T-helper 17 cell (primary cell): ENCODE measurements at places on chromosomes 11 and 22. TPM values are rescaled to one million over a fixed set of nuclear protein-coding genes. Genes with fewer than 3 reads are reported as not detected.
A peak's percentile ranks its signal among the peaks of the same experiment; 100 is the strongest.

DNA sequence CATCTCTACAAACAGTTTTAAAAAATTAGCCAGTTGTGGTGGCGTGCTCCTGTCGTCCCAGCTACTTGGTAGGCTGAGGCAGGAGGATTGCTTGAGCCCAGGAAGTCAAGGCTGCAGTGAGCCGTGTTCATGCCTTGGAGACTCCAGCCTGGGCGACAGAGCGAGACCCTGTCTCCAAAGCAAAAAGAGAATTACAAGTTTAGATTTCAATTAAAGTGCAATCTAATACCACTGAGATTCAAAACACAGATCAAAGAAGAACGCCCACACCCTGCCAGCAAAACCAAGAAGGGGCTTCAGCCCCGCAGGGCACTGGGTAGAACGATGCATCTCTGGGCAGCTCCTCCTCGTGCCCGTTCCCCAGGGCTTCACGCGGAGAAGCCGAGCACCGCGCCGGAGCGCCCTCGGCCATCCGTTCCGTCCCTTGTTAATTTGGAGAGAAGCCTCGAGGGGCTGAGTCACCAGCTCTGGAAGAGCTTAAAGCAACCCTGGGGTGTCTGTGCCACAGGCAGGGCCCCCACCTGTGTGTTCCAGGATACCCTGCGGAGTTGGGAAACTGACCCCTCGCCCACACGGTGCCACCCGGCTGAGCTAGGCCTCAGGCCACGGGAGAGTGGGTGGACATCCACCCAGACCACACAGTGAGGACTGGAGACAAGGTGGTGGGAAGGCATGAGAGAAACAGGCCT lies 47.0 kb downstream of the AP2A2 start:
- no peak overlapping the region for H3K4me3 ChIP-seq
- H3K36me3 ChIP-seq, result peaks cover 7% of the 10 kb centered on the region
- H3K4me1 ChIP-seq, result peaks cover 19% of the 10 kb centered on the region
- no peak for DNase-seq

- no peaks in the 10 kb centered on the region for H3K36me3 ChIP-seq
- H3K27me3 ChIP-seq, result peaks cover 6% of the 10 kb centered on the region
- H3K4me1 ChIP-seq, result peaks cover 13% of the 10 kb centered on the region
These were observed 33.7 kb upstream of the SMPD1 start for GRCh38 chr11:6356503-6357055.

GRCh38 chr11:77471558-77472193 lies 2.2 kb downstream of the PAK1 start:
- H3K36me3 ChIP-seq, result peaks cover 7% of the 10 kb centered on the region
- peak overlapping the region; percentile 96 for H3K27ac ChIP-seq
- H3K4me1 ChIP-seq, result peaks cover 14% of the 10 kb centered on the region

DNA sequence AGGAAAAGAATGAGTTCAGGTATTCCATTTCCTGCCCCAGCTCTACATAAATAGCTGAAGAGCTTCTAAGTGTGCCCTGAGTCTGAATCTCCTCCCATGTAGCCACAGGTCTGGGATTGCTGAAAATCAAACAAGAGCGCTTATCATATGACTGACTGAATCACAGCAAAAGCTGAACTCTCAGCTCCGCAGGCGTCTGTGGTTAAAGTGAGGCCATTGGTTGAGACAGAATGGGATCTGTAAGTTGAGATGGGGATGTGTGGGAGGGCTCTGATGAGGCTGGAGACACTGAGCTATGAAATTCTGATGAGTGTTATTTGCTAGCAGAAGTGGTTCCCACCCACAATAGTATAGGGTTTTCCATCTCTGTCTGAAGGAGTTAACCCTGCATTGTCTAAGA lies 637.0 kb downstream of the OPCML start:
- H3K4me3 ChIP-seq, result no peak overlapping the region
- H3K4me1 ChIP-seq, result no peaks in the 10 kb centered on the region
- H3K27me3 ChIP-seq, result peaks cover 6% of the 10 kb centered on the region
- DNase-seq, result no peak

GRCh38 chr11:36053862-36054261 lies 110.0 kb downstream of the LDLRAD3 start:
- DNase-seq, result no peak
- peaks cover 25% of the 10 kb centered on the region for H3K27me3 ChIP-seq
- H3K36me3 ChIP-seq, result no peaks in the 10 kb centered on the region
- no peaks in the 10 kb centered on the region for H3K4me1 ChIP-seq

DNA sequence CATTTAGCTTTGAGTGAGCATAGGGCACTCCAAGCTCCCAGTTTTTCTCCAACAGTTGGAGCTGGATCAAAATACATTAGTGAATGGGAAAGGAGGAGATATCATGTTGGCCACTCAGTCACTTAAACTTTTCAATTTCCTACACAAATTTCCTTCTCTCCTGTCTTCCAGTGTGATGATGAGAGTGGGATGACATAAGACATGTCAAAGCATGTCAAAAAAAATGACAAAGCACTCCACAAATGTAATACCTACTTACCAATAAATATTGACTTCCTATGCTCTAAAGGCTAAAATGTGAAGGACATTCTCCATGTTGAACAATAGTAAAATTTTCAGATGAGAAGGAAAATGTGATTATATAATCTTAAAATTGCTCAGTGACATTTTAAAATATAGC lies 1.5 kb upstream of the GRM5 start:
- no peaks in the 10 kb centered on the region for H3K36me3 ChIP-seq
- H3K27me3 ChIP-seq, result peaks cover 34% of the 10 kb centered on the region
- H3K4me1 ChIP-seq, result no peaks in the 10 kb centered on the region
- H3K27ac ChIP-seq, result no peak overlapping the region

DNA sequence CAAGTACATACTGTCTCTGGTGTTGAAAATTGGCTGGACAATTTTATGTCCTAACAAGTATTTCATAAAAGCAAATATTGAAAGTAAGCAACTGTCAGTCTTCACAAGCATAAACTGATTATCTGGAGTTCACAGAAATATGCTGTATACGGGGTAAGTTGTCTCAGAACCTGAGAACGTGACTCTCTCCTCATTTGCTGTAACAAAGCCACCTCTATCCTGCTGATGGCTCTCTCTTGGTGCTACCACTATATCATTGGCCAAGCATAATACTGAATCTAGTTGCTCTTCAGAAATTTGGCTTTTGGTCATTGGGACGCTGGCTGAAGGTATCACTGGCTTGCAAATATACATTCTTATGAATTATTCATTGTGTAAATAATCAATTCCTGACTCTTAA lies 1078.0 kb downstream of the LRRC4C start:
- DNase-seq, result no peak
- no peak overlapping the region for H3K27ac ChIP-seq
- no peak overlapping the region for H3K4me3 ChIP-seq
- H3K36me3 ChIP-seq, result no peaks in the 10 kb centered on the region

- H3K27ac ChIP-seq, result no peak overlapping the region
- no peak overlapping the region for H3K4me3 ChIP-seq
- H3K36me3 ChIP-seq, result peaks cover 2% of the 10 kb centered on the region
- H3K27me3 ChIP-seq, result no peaks in the 10 kb centered on the region
These were observed 9.3 kb downstream of the WBP2NL start for GRCh38 chr22:42007922-42008321.

DNA sequence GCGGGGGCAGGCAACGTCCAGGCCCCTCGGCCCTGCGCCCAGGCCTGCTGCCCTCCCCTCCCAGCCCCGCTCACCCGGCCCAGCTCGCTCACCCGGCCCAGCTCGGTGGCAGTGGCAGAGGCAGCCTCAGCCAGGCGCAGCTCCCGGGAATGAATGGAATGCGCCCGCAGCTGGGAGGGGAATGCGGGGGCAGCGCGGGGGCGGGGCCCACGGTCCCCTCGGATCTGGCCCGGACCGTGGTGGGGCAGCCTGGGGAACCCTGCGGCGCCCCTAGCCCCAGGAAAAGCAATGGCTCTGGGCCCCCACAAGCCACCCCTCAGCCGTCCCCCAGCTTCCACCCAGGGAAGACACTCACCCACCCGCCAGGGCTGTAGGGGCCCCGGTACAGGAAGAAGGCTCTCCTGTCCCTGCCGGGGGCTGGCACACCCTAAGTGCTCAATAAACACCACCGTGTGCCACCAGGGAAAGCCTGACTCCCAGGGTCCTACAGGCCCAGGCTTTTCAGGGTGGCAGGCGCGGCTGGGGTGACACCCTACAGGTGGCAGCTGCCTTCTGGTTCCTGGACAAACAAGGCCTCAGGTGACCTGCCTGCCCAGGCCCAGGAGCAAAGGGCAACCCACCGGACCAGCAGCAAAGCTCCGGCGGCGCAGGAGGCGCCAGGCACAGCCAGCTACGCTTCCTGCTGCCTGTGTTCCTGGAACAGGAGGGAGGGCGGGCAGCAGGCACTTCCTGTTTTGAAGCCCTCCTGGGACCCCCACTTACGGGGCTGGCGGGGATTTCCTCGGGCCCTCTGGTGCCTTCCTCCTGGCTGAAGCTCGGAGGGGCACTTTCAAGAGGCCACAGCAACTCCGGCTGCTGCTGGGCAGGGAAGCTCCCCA lies 13.8 kb downstream of the PLXNB2 start:
- H3K36me3 ChIP-seq, result peaks cover 2% of the 10 kb centered on the region
- H3K27me3 ChIP-seq, result peaks cover 39% of the 10 kb centered on the region
- no peak overlapping the region for H3K4me3 ChIP-seq

GRCh38 chr11:121841487-121842191 lies 274.4 kb downstream of the BLID start:
- DNase-seq, result no peak
- no peaks in the 10 kb centered on the region for H3K4me1 ChIP-seq
- no peaks in the 10 kb centered on the region for H3K36me3 ChIP-seq
- no peak overlapping the region for H3K27ac ChIP-seq

DNA sequence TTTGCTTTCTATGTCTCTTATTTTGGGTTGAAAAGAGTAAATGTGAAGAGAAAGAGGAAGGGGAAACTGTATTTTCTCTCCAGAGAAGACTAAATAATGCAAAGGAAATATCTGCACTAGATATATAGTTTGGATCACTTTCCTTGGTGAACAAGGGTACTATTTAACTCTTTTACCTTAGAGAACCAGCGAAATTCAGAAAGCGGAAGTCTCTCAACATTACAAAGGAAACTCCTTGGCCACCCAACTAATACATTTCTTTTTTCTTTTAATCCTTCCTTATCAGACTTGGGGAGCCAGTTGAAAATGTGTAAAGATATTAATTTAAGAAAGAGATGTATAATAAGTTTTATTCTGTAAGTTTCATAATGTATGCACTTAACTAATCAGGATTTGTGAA lies 64.2 kb downstream of the SESN3 start:
- H3K27ac ChIP-seq, result no peak overlapping the region
- no peak for DNase-seq
- H3K36me3 ChIP-seq, result no peaks in the 10 kb centered on the region
- H3K4me1 ChIP-seq, result peaks cover 9% of the 10 kb centered on the region
- H3K27me3 ChIP-seq, result no peaks in the 10 kb centered on the region

- peaks cover 22% of the 10 kb centered on the region for H3K27me3 ChIP-seq
- H3K4me1 ChIP-seq, result peaks cover 4% of the 10 kb centered on the region
- no peak overlapping the region for H3K27ac ChIP-seq
- H3K4me3 ChIP-seq, result peak overlapping the region; percentile 66
- H3K36me3 ChIP-seq, result no peaks in the 10 kb centered on the region
These were observed 25.3 kb downstream of the DUSP8 start for GRCh38 chr11:1546536-1547466.

DNA sequence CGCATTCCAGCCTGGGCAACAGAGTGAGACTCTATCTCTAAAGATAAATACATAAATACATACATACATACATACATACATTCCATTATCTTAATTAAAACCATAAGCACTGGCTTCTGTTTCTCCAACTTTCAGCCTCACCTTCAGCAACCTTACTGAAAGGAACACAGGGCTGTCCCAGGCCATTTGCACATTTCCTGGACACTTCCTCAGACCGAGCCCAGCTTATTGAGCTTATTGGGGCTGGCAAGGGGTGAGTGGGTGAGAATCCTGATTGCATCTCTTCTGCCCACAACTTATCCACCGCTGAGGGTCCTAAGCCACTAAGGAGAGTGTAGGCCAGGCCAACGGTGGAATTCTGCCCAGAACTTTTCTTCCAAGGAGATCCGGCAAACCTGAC lies 16.5 kb upstream of the LRP5 start:
- peaks cover 2% of the 10 kb centered on the region for H3K4me1 ChIP-seq
- H3K27ac ChIP-seq, result peak overlapping the region; percentile 43
- H3K4me3 ChIP-seq, result no peak overlapping the region
- no peaks in the 10 kb centered on the region for H3K36me3 ChIP-seq
- H3K27me3 ChIP-seq, result peaks cover 8% of the 10 kb centered on the region
- no peak for DNase-seq

- DNase-seq, result peak; percentile 14
- peaks cover 36% of the 10 kb centered on the region for H3K4me1 ChIP-seq
- H3K27ac ChIP-seq, result peak overlapping the region; percentile 86
- no peak overlapping the region for H3K4me3 ChIP-seq
- H3K36me3 ChIP-seq, result peaks cover 8% of the 10 kb centered on the region
These were observed 47.5 kb upstream of the SCUBE2 start for GRCh38 chr11:9138612-9139579.

DNA sequence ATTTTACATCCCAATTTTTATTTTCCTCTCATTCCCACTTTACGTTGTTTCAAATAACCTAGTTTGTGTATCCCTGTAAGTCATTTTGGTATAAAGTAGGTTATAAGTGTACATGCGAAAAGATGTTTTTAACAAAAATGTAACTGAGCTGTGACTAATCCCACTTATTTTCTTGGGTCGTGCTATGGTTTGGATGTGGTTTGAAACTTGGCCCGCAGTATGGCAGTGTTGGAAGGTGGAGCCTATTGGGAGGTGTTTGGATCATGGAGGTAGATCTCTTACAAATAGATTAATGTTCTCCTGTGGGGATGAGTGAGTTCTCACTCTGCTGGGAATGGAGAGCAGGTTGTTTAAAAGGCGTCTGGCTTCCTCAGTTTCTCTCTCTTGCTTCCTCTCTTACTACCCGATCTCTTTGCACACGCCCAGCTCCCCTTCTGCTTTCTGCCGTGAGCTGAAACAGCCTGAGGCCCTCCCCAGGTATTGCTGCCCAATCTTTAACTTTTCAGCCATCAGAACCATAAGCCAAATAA lies 7.2 kb downstream of the RPL27A start:
- no peaks in the 10 kb centered on the region for H3K27me3 ChIP-seq
- peak overlapping the region; percentile 94 for H3K4me3 ChIP-seq
- no peak for DNase-seq
- peak overlapping the region; percentile 97 for H3K27ac ChIP-seq
- H3K4me1 ChIP-seq, result peaks cover 37% of the 10 kb centered on the region

LMNTD2 gene
- 6.0 TPM for total RNA-seq

XKR3 gene
- total RNA-seq, result not detected

OR5P2 gene
- not detected for total RNA-seq

EXPH5 gene
- 0.96 TPM for total RNA-seq

DGCR6 gene
- total RNA-seq, result 11.3 TPM

GLB1L3 gene
- 2.0 TPM for total RNA-seq

SGSM1 gene
- total RNA-seq, result 0.70 TPM

KCNJ11 gene
- 0.70 TPM for total RNA-seq

FAM83F gene
- total RNA-seq, result 2.1 TPM
